ENCODE measurements at places on chromosomes 16 and 17. TPM values are rescaled to one million over a fixed set of nuclear protein-coding genes. Genes with fewer than 3 reads are reported as not detected.
A peak's percentile ranks its signal among the peaks of the same experiment; 100 is the strongest.

DNA sequence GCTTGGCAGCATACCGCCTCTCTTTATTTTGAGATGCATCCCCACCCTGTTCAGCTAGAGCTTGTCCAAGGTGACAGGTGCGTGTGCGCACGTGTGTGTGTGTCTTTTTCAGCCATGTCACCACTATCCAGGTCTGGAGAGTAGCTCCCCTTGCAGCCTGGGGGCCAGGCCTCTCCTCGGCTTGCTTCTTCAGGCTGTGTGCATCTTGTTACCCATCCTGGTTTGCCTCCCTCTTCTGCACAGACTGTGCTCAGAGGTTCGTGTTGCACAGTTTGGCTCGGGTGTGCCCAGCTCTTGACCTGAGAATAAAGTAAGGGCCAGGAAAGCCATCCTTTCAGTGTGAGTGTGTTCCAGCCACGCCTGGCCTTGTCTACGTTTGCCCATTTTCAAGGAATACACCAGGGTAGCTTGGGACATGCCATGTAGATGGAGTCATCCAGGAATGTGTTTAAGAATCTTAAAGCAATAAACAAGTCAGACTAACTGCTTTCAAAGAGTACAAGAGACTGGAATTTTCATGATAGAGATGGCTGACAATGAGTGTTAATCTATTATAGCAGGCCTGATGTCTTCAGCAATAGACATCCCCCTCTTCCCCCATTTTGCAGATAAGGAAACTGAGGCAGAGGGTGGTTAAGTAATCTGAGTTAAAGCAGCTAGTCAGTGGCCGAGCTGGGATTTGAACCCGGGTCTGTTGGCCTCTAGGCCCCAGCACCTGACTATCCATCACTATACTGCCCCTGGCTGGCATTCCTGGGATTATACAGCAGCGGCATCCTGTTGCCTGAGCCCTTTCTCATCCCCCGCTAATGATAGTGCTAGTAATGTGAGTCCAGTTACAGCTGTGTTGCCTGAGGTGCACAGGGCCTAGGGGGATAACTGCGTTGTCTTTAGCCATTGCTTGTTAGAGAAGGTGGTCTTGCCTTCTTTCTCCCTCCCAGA, 77.9 kb downstream of the KSR1 start:
- DNase-seq = no peak

The GGT6 gene
- 4.4 TPM for polyA plus RNA-seq

- DNase-seq = no peak
These were observed 520.5 kb downstream of the CDH13 start for GRCh38 chr16:83147244-83147643.

The LRRC46 gene
- 0.31 TPM for polyA plus RNA-seq

The PDK2 gene
- polyA plus RNA-seq = 13.5 TPM

The PRSS36 gene
- polyA plus RNA-seq = 2.1 TPM

GRCh38 chr16:27048316-27048715, 18.4 kb upstream of the C16orf82 start:
- DNase-seq = no peak

GRCh38 chr16:52453644-52454043, 93.3 kb downstream of the TOX3 start:
- no peak for DNase-seq

The LDHD gene
- 34.2 TPM for polyA plus RNA-seq

DNA sequence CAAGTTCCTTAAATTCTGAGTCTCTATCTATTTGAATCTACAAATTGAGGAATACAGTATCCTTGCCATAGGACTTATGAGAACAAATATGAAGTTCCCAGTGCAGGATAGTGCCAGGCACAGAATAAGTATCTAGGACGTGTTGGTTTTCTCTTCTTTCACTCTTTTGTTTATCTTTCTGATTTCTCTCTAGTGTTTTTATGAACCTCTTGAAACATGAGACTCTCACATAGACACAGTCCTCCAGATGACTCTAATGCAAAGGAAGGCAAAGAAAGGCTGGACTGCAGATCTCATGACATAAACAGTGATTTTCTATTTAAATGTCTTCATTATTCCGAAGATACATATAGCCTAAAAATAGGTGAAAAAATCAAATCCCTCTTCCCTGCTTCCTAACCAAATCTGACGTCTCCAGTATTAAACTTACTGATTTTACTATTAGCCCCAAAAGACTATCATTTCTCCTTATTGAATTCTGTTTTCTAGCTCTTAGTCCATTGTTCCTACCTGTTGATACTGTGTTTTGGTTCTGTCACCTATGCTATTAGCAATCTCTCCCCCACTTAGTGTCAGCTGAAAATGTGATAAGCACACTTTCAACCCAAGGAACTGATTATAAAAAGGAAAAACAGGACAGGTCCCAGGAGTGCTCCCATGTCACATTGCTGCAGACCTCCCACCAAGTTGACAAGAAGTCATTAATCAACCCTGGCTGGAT, 24.9 kb upstream of the ADAMTS18 start:
- no peak for DNase-seq

GRCh38 chr17:69717214-69717613, 302.7 kb downstream of the MAP2K6 start:
- DNase-seq = peak; percentile 5

DNA sequence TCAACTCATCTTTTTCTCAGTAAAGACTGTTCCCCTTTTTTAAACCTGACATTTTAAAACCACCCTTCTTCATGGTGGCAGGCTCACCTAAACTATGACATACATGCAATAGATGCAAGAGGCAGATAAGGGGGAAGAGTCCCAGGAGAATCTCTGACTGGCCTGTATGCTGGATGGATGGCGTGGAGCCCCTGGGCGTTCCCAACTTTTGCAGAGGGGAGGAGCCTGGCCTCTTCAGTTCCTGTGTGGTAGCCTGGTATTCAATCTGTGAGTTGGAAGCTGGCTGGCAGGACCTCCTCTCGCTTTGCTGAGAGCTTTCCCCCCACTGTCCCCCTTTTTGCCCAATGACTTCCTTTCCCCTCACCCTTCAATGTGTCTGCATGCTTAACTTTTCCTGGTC, 217.6 kb upstream of the CA10 start:
- DNase-seq = no peak

DNA sequence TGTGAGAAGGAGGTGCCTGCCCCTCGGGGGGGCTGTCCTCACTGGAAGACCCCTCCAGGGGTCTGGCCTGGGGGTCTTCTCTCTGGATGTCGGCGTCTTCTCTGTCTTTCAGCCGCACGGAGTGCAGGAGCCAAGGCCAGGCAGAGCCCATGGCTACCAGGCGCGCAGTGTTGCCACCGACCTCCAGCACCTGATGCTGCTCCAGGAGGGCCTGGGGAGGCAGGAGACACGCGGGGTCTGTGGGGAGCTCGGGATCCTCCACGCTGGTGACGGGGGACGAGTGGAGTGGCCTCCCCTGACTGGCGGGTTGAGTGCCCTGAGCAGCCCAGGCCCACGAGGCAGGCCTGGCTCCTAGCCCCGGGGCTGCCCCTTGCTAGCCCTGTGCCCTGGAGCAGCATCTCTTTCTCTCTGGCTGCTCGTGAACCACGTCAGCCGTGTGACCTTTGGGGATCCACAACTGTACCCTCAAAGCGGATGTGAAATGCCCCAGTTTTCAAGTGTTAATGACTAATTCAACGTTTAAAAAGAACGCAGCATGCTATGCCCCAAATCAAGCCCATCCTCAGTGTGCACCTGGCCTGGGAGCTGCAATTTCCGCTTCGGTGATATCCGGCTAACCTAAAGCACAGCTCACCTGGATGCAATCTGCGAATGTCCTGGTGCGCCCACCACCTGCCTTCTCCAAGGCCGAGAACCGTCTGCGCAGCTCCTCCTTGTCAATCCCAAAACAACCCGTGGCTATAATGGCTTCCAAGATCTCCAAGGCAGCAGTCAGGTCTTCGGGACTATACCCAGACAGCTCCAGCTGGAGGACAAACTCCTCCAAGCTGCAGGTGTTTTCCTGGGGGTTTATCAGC, 62.9 kb downstream of the IL21R start:
- DNase-seq = no peak

GRCh38 chr16:46638947-46639925, 18.1 kb upstream of the SHCBP1 start:
- DNase-seq = no peak

GRCh38 chr16:89002851-89003830, 26.1 kb upstream of the CBFA2T3 start:
- DNase-seq = no peak

The TCAP gene
- 3.5 TPM for polyA plus RNA-seq

DNA sequence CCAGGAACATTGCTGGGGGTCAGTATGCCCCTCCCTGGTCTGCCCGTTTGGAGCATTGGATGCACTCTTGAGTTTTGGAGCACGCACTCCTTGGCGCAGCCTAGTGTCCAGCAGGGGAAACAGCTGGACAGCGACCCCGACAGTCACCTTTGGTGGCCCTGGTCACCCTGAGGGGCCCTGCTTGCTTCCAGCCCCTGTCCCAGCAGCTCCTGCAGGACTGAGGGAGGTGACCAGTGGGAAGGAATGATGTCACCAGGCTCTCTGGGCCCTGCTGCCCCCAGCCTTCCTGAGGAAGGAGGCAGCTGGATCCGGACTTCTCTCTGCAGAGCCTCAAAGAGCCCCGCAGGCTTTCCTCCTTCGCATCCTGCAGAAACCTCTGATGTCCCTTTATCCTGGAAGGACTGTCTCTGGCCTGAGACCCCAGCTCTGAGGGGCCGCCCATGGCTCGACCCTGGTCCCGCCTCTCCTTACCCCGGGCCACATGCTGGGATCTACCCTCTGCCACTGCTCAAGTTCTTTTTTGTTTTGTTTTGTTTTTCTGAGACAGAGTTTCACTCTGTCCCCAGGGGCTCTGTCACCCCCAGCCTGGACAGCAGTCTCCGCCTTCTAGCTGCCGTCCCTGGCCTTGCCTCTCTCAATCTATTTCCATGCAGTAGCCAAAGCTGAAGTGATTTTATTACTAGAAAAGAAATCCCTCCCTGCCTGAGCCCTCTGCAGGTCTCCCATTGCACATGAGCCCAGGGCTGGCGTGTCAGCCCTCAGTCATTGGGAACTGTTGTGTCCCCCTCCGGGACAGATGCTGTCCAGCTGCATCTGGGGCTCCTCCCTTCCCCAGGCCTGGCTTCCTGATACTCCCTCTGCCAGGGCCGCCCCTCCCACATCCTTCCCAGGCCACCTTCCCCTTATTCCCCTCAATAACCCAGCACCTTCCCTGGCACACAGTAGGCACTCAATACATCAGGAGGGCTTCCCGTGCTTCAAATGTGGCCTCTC, 11.6 kb downstream of the ZSCAN10 start:
- DNase-seq = peak; percentile 73

DNA sequence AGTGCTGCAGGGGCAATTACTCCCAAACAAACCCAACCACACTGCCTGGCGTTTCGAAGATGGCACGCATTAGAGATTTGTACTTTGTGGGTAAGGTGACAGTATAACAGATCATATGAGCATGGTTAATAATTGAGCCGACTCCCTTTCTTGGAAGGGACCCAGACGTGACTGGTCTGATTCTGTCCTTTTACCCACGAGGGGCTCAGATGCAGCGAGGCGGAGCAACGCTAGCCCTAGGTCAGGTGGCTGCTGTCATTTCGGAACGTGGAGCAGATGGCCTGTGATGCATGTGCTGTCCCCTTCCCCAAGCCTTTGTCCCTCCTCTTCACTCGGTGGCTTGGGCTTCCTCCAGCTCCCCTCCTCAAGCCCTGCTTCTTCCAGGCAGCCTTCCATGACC, 84.2 kb downstream of the SNX29 start:
- no peak for DNase-seq

The CCL5 gene
- polyA plus RNA-seq = 5.7 TPM

All from stomach (tissue), 19 donors.